CD4-positive, alpha-beta memory T cell (primary cell): ENCODE measurements at places on chromosomes 16 and 17. TPM values are rescaled to one million over a fixed set of nuclear protein-coding genes. Genes with fewer than 3 reads are reported as not detected.
A peak's percentile ranks its signal among the peaks of the same experiment; 100 is the strongest.

DNA sequence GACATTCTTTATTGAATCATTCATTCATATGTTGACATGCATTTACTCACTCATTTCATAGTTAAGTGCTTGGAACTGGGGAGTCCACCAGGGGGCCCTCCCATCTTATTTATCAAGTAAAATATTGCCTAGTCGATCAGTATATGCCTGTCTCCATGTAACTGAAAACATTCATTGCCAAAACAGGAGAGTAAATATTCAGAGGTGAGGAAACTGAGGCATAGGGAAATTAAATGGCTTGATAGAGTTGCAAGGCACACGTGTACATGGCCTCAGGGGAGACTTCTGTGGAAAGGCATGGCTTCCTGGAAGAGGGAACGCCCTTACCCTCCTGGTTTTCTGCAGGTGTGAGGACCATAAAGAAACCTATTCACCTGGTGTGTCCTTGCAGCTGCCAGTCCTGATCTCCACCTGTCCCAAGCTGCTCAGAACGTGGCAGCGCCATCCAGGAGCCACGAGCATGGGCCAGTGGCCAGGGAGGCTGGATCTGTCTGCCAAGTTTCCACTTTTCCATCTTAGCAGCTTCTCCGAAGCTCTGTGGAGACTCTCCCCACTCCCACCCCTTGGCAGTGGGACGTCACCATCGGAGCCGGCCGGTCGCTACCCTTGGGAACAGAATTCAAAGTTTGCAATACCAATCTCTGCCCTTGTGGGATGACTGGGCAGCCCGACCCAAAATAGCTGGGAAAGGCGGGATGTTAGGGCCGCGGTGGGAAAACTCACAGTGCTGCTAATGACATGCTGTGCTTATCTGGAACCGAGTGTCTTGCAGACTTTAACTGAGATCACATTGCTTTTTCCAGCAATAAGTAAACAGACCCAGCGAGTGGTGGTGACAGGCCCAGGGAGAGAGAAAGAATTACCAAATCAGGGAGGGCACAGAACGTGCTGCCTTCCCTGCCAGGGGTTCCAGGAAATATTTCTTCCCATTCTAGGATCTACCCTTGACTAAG lies 4.1 kb upstream of the C1QTNF1 start:
- H3K27ac ChIP-seq, result no peak overlapping the region
- H3K4me1 ChIP-seq, result peaks cover 13% of the 10 kb centered on the region
- peaks cover 7% of the 10 kb centered on the region for H3K27me3 ChIP-seq
- DNase-seq, result peak; percentile 42

RNPS1 gene
- polyA plus RNA-seq, result 267 TPM

- no peak overlapping the region for H3K4me3 ChIP-seq
- no peak for DNase-seq
- no peak overlapping the region for H3K27ac ChIP-seq
- peaks cover 17% of the 10 kb centered on the region for H3K36me3 ChIP-seq
- H3K4me1 ChIP-seq, result no peaks in the 10 kb centered on the region
Observed at GRCh38 chr16:71658771-71659170, 32.8 kb downstream of the MARVELD3 start.

- H3K36me3 ChIP-seq, result no peaks in the 10 kb centered on the region
- H3K4me1 ChIP-seq, result peaks cover 10% of the 10 kb centered on the region
- DNase-seq, result peak; percentile 4
- H3K4me3 ChIP-seq, result no peak overlapping the region
- no peaks in the 10 kb centered on the region for H3K27me3 ChIP-seq
- H3K27ac ChIP-seq, result no peak overlapping the region
Observed at GRCh38 chr17:81492202-81492601, 20.4 kb downstream of the ACTG1 start.

GRCh38 chr17:74274060-74274708 lies at the start of gene DNAI2:
Gene DNAI2, plus strand, starts transcription at chr17:74274234. Its CDS starts 7,584 bp downstream, at chr17:74281818.
- H3K27me3 ChIP-seq, result no peaks in the 10 kb centered on the region
- H3K4me1 ChIP-seq, result peaks cover 47% of the 10 kb centered on the region
- H3K4me3 ChIP-seq, result peak within 1 kb of the TSS; percentile 12
- DNase-seq, result peak; percentile 19
- peak within 1 kb of the TSS; percentile 20 for H3K27ac ChIP-seq

SMTNL2 gene
- not detected for polyA plus RNA-seq

SPEM1 gene
- not detected for polyA plus RNA-seq

PDIA2 gene
- not detected for polyA plus RNA-seq

- no peak for DNase-seq
- no peaks in the 10 kb centered on the region for H3K4me1 ChIP-seq
- H3K27me3 ChIP-seq, result no peaks in the 10 kb centered on the region
- H3K36me3 ChIP-seq, result no peaks in the 10 kb centered on the region
Observed at GRCh38 chr16:84833144-84833500, 13.3 kb downstream of the CRISPLD2 start.

GRCh38 chr17:1087381-1088241 lies 90.7 kb downstream of the TIMM22 start:
- H3K27ac ChIP-seq, result no peak overlapping the region
- DNase-seq, result no peak
- H3K4me3 ChIP-seq, result no peak overlapping the region
- peaks cover 24% of the 10 kb centered on the region for H3K36me3 ChIP-seq
- H3K4me1 ChIP-seq, result no peaks in the 10 kb centered on the region

CHRNE gene
- 0.08 TPM for polyA plus RNA-seq

DNA sequence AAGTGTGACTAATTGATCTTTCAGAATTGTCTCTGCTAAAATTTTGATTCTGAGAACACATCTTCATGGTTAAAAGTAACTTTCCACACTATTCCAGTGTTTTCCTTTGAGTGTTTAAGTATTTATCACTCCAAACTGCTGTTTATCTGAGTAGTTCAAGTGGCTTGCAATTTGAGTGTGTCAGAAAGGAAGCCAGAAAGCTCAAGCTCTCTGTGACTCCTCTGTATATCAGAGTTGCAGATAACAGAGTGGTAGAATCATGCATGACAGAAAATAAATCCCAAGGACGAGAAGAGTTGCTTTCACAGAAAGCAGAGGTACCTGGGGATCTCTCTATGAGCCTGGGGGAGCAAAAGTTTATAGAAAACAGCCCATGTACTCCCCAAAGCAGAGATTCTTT lies 130.0 kb downstream of the CYB561 start:
- no peaks in the 10 kb centered on the region for H3K36me3 ChIP-seq
- H3K4me3 ChIP-seq, result no peak overlapping the region
- no peaks in the 10 kb centered on the region for H3K4me1 ChIP-seq
- no peaks in the 10 kb centered on the region for H3K27me3 ChIP-seq

CLCN7 gene
- 29.6 TPM for polyA plus RNA-seq

- peaks cover 43% of the 10 kb centered on the region for H3K4me1 ChIP-seq
- no peaks in the 10 kb centered on the region for H3K27me3 ChIP-seq
- no peak for DNase-seq
- H3K27ac ChIP-seq, result no peak overlapping the region
- H3K36me3 ChIP-seq, result peaks cover 2% of the 10 kb centered on the region
Observed at GRCh38 chr17:27545562-27546229, 85.3 kb upstream of the LGALS9 start.
